Smooth muscle cell of the pulmonary artery (primary cell): ENCODE measurements at places on chromosomes 4 and X. TPM values are rescaled to one million over a fixed set of nuclear protein-coding genes. Genes with fewer than 3 reads are reported as not detected.

CLDN22 gene
- under 0.01 TPM in 1 of 2 replicates, not detected in the other for total RNA-seq

TEX13B gene
- not detected in 2 replicates for total RNA-seq

SOX3 gene
- total RNA-seq: not detected in 2 replicates

TRIM75 gene
- not detected in 2 replicates for total RNA-seq

PABPC1L2A gene
- total RNA-seq: not detected in 2 replicates

ADGRA3 gene
- 23.0 and 35.9 TPM in 2 replicates for total RNA-seq

CT45A1 gene
- total RNA-seq: not detected in 2 replicates

GLRA2 gene
- not detected in 2 replicates for total RNA-seq

VEGFD gene
- total RNA-seq: 0.26 TPM in 1 of 2 replicates, not detected in the other

COX7B2 gene
- total RNA-seq: not detected in 2 replicates

SMIM43 gene
- 0.26 and 0.76 TPM in 2 replicates for total RNA-seq

UNC5C gene
- total RNA-seq: 3.5 and 10.1 TPM in 2 replicates

PLP1 gene
- total RNA-seq: 0.46 TPM in 1 of 2 replicates, not detected in the other

CT45A2 gene
- total RNA-seq: not detected in 2 replicates

C4orf36 gene
- 0.20 and 0.33 TPM in 2 replicates for total RNA-seq

SPATA18 gene
- total RNA-seq: 15.6 and 32.6 TPM in 2 replicates

TCEAL7 gene
- 19.9 and 31.7 TPM in 2 replicates for total RNA-seq

NLGN3 gene
- 0.26 and 0.39 TPM in 2 replicates for total RNA-seq

CCNB3 gene
- total RNA-seq: 0.07 and 0.65 TPM in 2 replicates

PNMA5 gene
- not detected in 2 replicates for total RNA-seq

CXXC4 gene
- not detected in 2 replicates for total RNA-seq

CNKSR2 gene
- total RNA-seq: 0.66 and 0.85 TPM in 2 replicates

H2BW2 gene
- total RNA-seq: not detected in 2 replicates

DMD gene
- 25.6 and 33.7 TPM in 2 replicates for total RNA-seq

CXorf51A gene
- not detected in 2 replicates for total RNA-seq

NLRP2B gene
- under 0.01 TPM in 1 of 2 replicates, not detected in the other for total RNA-seq
